ENCODE measurements at places on chromosomes 6 and 20.
A peak's percentile ranks its signal among the peaks of the same experiment; 100 is the strongest.

DNA sequence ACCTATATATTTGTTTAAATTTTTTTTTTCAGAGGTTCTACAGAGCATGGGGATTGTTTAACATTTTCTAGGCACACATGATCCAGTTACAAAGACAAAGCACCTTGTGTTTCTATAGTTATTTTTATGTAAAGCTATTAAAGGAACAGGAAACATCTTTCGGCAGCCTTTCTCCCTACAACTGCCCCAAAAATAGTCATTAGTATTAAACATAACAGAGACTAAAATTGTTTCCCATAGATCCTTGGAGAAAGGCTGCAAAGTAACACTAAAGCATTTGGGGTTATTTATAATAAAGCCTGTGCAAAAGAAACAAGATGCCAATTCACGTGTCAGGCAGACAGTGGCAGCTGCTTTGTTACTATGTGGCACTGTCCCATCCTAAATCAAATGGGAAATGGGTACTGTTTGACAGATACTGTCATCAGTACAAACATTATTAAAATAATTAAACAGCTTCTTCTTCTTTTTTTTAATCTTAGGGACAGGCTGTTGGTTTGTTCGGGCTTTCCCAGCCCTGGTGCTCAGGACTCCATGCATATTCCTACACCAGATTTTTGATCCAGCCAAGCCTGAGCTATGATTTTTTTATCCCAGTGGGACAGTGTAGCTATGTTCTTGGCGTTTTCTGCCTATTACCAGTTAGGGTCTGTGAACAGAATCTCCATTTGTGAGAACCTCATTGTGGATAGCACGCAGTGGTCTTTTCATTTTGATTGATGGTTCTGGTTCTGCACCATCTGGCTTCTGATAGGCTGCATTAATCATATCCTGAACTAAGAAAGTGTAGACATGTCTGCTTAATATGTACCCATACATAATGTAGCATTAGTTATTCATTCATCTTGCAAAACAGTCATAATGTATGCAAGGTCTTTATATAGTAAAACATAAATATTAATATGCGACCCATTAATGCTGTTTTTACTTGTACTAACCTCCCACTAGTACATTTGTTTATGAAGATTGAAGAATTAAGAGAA is 460.4 kb upstream of the SOX4 start:
- no peak for DNase-seq

DNA sequence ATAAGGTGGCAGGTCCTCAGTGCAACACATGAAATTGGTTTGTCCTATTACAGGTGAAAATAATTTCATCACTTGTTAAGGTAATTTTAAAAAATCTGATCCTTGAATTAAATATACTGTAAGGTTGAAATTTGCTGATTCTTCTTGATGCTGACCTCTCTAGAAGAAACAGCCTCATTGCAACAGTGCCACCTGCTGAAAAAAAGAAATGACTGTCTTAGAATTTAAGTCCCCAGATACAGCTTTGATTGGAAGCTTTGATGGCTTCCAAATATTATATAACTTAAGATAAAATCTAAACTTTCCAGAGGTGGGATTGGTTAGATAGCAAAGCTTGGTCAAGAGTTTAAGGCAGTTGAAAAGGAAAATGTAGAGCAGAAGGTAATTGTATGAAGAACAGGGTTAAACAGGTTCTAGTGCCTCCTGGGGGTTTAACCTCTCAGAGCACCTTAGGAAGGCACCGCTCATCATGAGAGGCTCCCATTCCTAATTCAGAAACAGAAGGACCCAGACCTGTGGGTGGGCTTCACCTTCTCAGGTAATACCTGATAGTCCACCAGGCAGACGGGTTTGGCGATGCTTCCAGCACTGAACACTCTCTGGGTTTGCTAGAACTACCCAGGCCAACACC is 401.0 kb downstream of the PAX1 start:
- DNase-seq: no peak

DNA sequence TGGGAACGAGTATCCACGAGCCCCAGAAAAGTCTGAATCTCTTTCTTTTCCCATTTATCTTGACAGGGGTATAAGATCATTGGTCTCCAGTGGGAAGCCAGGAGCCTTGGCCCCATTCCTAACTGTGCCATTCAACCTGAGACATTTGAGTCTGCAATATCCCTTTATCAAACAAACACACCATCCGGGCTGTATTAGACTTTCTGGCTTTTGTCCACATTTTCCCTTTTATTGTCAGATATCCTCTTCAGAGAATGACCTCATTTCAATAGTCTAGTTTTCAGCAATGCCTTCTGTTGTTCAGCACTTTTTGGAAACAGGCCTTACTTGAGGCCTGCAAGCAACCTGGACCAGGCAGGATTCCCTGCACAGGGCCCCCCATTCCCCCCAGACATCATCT is 15.7 kb downstream of the BPIFA1 start:
- DNase-seq: no peak

DNA sequence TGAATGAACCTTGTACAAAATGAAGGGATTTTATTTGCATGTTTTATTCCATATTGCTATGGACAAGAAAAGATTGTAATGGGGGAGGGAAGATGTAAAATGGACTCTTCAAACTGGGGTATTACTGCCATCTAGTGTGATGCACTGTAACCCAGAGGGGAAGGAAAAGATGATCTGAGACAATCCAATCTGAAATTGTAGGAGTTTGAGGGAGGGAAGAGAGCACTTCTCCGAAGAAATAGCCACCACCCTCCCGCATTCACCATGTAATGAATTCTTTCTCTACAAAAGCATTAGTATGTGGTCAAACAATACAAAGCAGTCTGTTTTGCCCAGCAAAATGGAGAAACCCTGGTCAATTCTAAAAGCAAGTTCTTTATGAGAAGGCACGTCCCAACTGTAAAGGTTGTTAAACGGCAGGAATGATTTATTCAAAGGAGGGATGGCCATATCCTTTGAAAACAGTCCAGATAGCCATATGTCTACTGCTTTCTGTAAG is 679.5 kb upstream of the NRSN1 start:
- peak; percentile 8 for DNase-seq

- DNase-seq: no peak
Observed at GRCh38 chr6:99590728-99591672, 15.6 kb upstream of the PRDM13 start.

GRCh38 chr6:112036088-112036637 is 17.7 kb upstream of the CCN6 start:
- DNase-seq: no peak

- DNase-seq: no peak
Observed at GRCh38 chr6:87543696-87544473, 45.9 kb downstream of the RARS2 start.
